ENCODE measurements at places on chromosomes 6 and 20.

GRCh38 chr6:167763056-167763944 is 63.4 kb upstream of the AFDN start:
- DNase-seq, result no peak

DNA sequence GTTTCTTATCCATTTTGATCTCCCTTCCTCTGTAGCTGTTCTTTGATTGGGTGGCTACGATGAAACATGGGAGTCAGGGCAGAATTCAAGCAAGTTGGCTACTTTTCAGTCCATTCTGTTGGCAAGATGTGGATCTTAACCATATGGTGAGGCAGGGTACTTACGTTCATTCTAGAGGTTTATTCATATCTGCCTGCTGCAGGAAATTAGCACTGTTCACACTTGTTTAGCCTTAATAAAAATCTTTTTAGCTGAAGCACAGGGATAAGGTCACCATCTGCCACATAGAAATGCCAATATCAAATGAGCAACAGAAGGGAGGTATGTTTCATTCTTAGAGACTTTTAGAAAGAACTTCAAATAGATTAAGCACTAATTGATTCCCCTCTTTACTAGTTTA is 83.9 kb downstream of the GRIK2 start:
- DNase-seq, result no peak

GRCh38 chr20:4190792-4191519 is 175.6 kb upstream of the RNF24 start:
- DNase-seq, result no peak

DNA sequence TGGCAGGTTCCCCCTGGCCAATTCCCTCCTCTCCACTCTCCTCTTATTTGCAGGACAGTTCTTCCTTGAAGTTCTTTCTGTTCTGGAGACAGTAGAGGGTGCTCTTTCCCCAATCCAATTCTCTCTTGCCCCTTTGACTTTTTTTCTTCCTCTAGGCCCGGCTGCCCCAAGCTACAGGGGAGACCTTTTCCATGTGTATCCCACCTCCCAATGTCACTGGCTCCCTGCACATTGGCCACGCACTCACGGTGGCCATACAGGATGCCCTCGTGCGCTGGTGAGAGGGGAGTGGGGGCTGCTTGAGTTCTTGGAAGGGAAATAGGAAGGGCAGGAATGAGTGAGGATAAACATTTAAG is 1.5 kb downstream of the VARS2 start:
- DNase-seq, result no peak

DNA sequence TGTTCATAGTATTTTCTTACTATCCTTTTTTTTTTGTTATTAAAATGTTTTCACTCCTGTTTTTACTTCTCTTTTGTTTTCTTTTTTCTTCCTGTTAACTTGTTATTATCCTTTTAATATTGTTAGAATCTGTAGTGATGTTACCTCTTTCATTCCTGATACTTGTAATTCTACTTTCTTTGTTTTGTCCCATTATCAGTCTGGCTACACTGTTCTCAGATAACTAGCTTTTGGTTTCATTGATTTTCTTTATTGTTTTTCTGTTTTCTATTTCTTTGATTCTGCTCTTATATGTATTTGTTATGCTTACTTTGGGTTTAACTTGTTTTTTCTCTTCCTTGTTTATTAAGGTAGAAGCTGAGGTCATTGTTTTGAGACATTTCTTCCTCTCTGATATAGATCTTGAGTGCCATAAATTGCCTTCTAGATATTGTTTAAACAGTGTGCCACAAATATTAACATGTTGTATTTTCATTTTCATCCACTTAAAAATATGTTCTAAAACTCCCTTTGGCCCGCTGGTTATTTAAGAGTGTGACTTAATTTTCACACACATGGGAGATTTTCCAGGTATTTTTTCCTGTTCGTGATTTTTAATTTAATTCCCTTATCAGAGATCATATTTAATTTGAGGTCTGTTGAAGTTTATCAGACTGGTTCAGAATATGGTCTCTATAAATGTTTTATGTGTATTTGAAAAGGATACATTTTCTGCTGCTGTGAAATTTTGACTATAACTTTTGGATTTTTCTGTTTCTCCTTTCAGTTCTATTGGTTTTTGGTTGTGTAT is 6.7 kb downstream of the XRN2 start:
- no peak for DNase-seq

- DNase-seq, result no peak
Observed at GRCh38 chr6:40937491-40937890, 101.5 kb downstream of the UNC5CL start.

DNA sequence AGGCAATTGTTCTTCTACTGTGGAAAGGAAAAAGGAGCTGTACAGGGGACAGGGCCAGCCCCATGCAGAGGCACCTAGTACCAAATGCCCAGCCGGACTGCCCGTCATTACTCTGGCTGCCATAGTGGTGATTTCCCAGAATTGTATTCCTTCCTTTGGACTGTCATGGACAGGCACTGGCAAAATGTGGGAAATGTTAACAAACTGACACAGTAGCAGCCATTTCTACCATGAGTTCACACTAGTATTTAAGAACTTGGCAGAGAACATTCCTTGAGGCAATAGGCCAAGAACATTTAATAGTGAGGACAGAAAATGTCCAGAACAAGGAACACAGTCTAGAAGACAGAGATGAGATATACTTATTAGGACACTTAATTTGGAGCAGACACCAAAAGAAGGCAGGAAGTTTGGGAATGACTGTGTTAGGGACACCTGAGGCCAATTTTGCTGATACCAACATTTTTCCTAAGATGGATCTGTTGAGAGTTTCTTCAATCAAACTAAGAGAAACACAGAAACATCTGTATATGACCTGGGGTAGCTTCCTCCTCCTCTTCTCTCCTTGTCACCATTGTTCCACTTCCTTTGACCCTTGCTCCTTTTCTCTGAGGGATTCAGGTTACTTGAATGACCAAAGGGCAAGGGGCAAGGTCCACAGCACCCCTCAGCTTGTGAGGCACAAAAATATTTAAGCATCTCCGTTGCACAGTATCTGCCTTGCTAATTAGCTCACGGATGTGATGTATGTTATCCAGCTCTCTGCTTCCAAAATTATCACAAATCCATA is 14.9 kb downstream of the ADTRP start:
- DNase-seq, result no peak

- no peak for DNase-seq
Observed at GRCh38 chr6:84836366-84836765, 72.0 kb upstream of the TBX18 start.
